ENCODE measurements at places on chromosomes 1 and 21. TPM values are rescaled to one million over a fixed set of nuclear protein-coding genes. Genes with fewer than 3 reads are reported as not detected.

GRCh38 chr1:18953731-18954231, 2.7 kb downstream of the IFFO2 start:
- DNase-seq, result peak; percentile 46
- H3K36me3 ChIP-seq, result no peaks in the 10 kb centered on the region
- no peaks in the 10 kb centered on the region for H3K27me3 ChIP-seq
- peak overlapping the region; percentile 77 for H3K27ac ChIP-seq
- peaks cover 71% of the 10 kb centered on the region for H3K4me1 ChIP-seq

AKR7A3 gene
- 9.4 TPM for total RNA-seq

- H3K27me3 ChIP-seq, result no peaks in the 10 kb centered on the region
- H3K4me1 ChIP-seq, result peaks cover 18% of the 10 kb centered on the region
- DNase-seq, result no peak
- peak overlapping the region; percentile 70 for H3K27ac ChIP-seq
- H3K36me3 ChIP-seq, result no peaks in the 10 kb centered on the region
Observed at GRCh38 chr1:156815307-156815826, 1.3 kb downstream of the SH2D2A start.

DNA sequence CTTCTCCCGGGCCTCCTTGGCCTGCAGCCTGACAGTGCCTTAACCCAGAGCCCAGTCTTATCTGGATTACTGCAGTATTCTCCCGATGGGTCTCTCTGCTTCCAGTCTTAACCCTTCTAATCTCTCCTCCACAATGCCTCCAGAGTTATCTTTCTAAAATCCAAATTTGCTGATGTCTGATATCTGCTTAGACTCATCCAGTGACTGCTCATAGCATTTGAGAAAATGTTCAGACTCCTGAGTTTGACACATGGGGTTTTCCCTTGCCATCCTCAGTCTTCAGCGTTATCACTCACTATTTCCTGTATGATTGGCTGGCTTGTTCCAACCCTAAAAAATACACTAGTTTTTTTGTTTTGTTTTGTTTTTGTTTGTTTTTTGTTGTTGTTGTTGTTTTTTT, 102.0 kb downstream of the FMN2 start:
- H3K4me3 ChIP-seq, result no peak overlapping the region
- DNase-seq, result no peak
- no peaks in the 10 kb centered on the region for H3K4me1 ChIP-seq

C1orf52 gene
- total RNA-seq, result 22.2 TPM

DNA sequence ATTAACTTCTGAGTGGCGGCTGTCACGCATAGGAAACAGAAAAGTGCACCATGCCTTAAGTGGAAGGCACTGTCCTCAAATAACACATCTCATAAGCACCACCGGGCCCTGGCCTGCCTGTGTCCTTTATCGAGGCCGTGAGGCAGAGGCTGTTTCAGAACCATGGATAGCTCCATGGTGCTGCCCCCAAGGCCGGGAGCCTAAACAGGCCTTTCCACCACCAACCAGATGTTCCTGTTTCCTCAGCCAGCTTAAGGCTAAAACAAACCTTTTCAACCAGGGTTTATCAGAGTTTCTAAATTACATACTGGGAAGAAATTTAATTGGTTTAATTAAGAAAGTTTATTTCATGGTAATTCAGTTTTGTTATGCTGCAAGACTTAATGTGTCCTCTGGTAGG, 114.4 kb downstream of the DMRTA2 start:
- no peak overlapping the region for H3K27ac ChIP-seq
- no peak for DNase-seq
- no peaks in the 10 kb centered on the region for H3K4me1 ChIP-seq
- no peaks in the 10 kb centered on the region for H3K36me3 ChIP-seq
- H3K27me3 ChIP-seq, result no peaks in the 10 kb centered on the region
- H3K4me3 ChIP-seq, result no peak overlapping the region

DNA sequence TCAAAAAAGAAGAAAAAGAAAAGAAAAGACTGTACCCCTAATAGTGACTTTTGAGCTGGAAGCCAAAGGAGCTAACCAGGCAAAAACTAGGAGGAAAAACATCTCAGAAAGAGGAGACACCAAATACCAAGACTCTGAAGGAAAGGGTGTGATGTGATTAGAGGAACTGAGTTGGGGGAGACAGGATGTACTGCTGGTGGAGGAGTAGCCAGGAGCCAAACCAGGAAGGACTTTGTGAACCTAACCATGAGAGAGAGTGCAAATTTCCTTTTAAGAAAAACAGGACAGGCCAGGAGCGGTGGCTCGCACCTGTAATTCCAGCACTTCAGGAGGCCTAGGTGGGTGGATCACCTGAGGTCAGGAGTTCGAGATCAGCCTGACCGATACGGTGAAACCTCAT, 4.1 kb upstream of the RBP7 start:
- DNase-seq, result no peak
- H3K27me3 ChIP-seq, result no peaks in the 10 kb centered on the region
- H3K27ac ChIP-seq, result no peak overlapping the region
- H3K4me1 ChIP-seq, result peaks cover 27% of the 10 kb centered on the region

TDRD10 gene
- total RNA-seq, result 47.1 TPM

GSTM3 gene
- 4.9 TPM for total RNA-seq

DNA sequence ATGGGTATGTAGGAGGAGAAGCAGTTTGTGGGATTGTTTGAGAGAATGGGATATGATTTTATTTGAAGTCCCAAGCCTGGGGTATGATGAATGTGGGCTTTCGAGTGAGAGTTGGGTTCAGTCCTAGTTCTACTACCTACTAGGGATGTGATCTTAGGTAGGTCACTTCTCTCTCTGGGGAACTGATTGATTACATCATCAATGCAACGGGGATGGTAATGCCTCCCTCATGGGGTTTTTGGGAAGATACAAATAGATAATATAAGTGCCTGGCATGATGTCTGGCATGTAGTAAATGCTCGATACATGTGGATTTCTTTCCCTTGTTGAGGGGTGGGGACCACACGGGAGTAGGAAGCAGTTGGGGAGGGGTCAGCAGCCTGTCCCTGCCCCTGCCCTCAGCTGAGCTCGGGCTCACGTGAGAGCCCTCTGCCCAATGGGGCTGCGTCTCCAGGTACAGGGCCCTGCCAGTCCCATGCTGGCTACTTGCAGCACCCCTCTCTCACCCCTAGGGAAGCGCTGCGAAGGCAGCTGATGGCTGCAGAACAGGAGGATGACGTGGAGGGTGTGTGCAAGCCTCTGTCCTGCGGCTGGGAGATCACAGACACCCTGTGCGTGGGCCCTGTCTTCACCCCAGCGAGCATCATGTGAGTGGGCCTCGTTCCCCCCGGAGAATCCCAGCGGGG, 38.7 kb downstream of the AZIN2 start:
- no peaks in the 10 kb centered on the region for H3K4me1 ChIP-seq
- no peaks in the 10 kb centered on the region for H3K36me3 ChIP-seq
- H3K4me3 ChIP-seq, result no peak overlapping the region
- DNase-seq, result peak; percentile 42
- H3K27me3 ChIP-seq, result no peaks in the 10 kb centered on the region
- H3K27ac ChIP-seq, result no peak overlapping the region

DNA sequence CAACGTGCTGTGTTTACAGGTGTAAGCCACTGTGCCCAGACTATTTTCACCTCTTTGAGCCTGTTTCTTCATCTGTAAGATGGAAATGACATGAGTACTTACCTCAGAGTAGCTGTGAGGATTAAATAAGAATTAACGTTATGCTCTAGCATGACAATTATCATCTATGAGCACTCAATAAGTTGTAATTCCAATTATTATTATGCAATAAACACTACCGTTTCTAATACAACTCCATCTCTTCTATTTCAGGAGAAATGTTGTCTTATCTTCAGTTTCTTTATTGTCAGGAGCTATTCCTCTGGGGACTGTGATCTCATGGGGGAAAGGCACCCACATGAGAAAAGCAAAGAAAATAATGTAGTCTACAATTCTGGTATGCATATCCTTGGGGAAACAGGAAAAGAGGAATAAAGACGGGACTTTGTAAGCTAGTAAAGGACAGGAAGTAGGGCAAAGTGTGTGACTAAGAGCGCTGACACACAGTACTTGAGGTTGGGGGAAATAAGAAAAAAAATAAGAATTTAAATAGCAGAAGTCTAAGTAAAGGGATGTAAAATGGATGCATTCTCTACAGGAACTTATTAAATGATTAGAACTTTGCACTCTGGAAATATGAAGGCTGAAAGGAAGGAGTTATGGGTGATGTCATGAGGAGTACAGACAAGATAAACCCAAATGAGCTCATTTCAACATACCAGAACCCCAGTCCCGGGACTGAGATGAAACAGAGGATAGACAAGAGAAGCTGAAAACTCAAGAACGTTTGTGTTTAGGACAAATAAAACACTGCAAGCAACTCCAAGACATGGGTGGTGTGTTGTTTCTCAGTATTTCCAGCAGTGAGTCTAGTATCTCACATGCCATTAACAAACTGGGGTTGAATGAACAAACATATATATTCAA, 9.8 kb downstream of the PHC2 start:
- H3K27ac ChIP-seq, result no peak overlapping the region
- DNase-seq, result no peak
- no peaks in the 10 kb centered on the region for H3K36me3 ChIP-seq
- no peak overlapping the region for H3K4me3 ChIP-seq
- H3K4me1 ChIP-seq, result peaks cover 4% of the 10 kb centered on the region

DNA sequence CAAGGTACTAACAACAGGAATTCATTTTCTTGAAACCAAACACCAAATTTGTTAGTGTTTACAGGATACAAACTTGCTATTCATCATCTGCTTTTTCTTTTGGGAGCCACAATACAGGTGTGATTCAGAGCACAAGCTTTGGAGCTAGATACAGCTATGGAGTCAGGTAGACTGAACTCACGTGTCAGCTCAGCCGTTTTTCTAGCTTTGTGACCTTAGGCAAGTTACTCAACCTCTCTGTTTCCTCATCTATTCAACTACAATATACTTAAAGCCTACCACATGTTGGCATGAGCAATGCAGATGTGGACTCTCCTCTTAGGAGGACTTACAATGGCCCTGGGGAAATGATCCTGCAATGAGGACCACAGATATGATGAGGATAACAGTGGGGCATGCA, 6.3 kb downstream of the HTR1D start:
- no peaks in the 10 kb centered on the region for H3K36me3 ChIP-seq
- H3K4me1 ChIP-seq, result no peaks in the 10 kb centered on the region
- no peaks in the 10 kb centered on the region for H3K27me3 ChIP-seq
- H3K4me3 ChIP-seq, result no peak overlapping the region

PADI3 gene
- not detected for total RNA-seq

DNA sequence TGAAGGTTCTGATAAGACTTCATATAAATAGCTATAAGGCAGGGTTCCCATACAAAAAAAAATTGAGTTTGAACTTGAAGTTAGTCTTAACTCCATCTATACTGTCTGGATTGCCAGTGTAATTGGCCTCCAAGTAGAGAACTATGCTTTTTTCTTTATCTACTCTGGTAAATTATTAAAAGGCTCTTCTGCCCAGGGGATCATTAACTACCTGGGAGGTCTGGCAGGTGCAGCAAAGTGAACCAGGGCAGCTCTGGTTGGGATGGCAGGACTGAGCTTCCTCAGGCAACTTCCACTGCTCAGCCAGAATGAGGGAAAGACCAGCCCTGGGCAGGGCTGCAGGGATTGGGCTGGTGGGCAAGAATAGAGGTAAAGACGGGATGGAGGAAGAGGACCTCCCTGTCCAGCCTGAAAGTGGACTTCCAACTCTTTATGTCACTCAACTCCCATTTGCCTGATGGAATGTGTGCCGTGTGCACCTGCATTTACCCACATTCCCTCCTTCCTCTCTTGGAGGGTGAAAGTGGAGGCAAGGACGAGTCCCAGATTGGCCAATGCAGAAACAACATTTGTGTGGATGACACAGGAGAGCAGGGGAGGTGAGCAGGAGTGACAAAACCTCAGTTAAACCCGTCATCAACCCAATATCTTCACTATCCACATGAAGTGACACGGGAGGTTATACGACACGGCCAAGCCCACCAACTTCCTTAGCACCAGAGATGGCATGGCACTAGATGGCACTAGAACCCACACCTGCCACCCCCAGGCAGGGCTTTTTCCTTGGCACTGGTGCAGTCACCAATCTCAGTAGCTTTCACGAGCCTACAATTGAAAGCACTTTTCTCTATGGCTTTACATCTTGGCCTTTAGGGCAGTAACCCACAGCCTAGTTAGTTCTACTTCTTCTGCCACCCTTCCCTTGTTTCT, 25.2 kb downstream of the CCN1 start:
- no peak for DNase-seq
- H3K36me3 ChIP-seq, result no peaks in the 10 kb centered on the region
- H3K27ac ChIP-seq, result no peak overlapping the region
- no peak overlapping the region for H3K4me3 ChIP-seq

CHD5 gene
- total RNA-seq, result 0.14 TPM

KIF14 gene
- total RNA-seq, result 0.20 TPM

DNA sequence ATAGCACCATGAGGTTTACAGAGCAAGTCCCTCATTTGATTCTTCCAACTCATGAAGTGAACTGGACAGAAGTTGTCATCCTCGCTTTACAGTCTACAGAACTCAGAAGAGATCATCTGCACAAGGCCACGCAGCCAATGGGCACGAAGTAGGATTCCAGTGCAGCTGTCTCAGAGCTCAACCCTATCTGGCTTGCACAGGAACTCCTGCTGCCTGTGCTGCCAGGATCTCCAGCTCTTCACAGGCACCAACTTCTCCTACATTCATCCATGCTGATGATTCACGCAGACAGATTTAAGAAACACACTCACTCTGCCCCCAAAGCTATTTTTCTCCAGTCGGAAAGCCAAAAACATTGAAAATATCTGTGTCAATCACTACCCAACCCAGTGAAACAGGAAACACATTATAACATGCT, 157.0 kb downstream of the RERE start:
- H3K4me3 ChIP-seq, result no peak overlapping the region
- no peak for DNase-seq
- peaks cover 51% of the 10 kb centered on the region for H3K4me1 ChIP-seq
- H3K27ac ChIP-seq, result peak overlapping the region; percentile 74
- no peaks in the 10 kb centered on the region for H3K36me3 ChIP-seq

HAO2 gene
- total RNA-seq, result not detected

JAM2 gene
- 8.9 TPM for total RNA-seq

BCAN gene
- not detected for total RNA-seq

DNA sequence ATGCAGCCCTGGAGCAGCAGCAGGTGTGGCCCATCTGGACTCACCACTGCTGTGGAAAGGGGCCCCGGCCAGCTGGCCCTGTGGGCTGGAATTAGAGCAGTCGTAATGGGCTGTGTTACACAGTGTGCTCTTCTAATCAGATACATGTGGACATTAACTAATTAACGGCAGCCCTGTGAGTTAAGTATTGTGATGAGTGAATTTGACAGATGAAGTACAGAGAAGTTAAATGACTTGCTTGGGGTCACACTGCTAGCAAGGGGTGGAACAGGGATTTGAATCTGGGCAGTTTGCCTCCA, 58.6 kb downstream of the MDM4 start:
- peaks cover 2% of the 10 kb centered on the region for H3K4me1 ChIP-seq
- DNase-seq, result peak; percentile 72
- no peaks in the 10 kb centered on the region for H3K27me3 ChIP-seq

Data from upper lobe of left lung (tissue), 6 donors.